ENCODE measurements at places on chromosomes 5 and 9.

DNA sequence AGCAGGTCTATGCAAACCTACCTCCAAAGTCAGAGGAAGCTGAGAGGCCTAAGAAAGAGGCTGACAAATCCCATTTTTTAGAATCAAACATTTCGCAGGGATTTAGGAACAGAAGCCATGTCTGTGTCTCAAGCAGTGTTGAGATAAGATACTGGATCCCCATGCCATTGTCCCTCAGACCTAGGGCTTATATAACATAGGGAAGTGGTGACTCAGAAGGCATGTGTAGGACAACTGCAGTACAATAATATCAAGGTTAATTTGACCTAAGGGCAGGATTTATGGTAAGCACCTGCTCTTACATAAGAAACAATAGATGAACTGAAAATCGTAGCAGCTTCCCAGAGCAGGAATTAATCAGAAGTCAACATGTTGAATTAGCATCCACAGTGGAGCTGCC lies 459.4 kb downstream of the ANXA1 start:
- DNase-seq = no peak

GRCh38 chr5:179051784-179052183 lies 8.4 kb upstream of the ZNF354C start:
- DNase-seq = no peak

GRCh38 chr5:154756009-154756867 lies 1.1 kb downstream of the LARP1 start:
- peak; percentile 12 for DNase-seq

DNA sequence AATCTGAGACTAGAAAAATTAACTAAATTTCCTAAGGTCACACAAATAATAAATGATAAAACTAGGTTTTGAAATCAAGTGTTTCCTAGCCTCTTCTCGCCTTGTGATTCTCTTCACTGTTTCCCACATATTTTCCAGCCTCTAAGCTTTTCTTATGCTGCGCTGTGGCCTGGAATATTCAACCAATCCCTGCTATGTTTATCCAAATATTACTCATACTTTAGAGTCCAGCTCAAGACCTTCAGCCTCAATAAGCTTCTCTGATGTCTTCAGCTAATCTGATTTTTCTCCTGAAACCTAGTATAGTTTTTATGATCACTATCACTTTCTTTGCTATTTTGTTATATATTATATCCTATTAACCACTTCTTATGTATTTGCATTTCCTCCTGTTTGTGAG lies 303.1 kb upstream of the CDH6 start:
- no peak for DNase-seq

DNA sequence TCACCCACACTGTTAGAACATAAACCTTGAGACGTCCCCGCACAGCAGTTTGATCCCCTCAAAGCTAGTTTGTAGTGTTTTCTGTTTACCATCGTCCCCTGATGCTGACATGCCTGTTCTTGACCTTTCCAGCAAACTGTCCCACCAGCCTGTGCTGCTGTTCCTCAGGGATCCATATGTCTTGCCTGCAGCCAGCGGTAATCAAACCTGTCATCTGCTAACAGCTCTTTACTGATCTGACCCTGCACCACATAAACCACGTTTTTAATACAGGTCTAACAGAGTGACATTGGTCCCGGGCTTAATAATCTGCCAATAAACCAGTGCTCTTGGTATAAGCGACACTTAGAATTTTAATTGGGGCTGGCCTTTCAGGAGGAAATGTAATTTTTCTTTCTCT lies 34.7 kb downstream of the PPIC start:
- no peak for DNase-seq

GRCh38 chr5:178240766-178241165 lies 8.2 kb upstream of the PHYKPL start:
- no peak for DNase-seq

- DNase-seq = peak; percentile 13
Observed at GRCh38 chr9:110183208-110184145, 24.5 kb downstream of the C9orf152 start.

DNA sequence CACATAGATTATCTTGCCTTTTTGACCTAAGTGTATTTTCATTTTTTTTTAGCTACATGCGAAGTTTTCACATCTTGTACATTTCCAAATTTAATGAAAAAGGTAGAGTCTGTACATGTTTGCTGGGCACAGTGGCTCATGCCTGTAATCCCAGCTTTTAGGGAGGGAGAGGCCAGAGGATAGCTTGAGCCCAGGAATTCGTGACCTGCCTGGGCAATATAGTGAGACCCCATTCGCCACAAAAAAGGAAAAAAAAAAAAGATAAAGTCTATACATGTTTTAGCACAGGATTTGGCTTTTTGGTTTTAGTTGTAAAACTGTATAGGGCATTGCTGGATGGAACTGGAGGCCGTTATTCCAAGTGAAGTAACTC lies 28.8 kb downstream of the RAI14 start:
- no peak for DNase-seq

DNA sequence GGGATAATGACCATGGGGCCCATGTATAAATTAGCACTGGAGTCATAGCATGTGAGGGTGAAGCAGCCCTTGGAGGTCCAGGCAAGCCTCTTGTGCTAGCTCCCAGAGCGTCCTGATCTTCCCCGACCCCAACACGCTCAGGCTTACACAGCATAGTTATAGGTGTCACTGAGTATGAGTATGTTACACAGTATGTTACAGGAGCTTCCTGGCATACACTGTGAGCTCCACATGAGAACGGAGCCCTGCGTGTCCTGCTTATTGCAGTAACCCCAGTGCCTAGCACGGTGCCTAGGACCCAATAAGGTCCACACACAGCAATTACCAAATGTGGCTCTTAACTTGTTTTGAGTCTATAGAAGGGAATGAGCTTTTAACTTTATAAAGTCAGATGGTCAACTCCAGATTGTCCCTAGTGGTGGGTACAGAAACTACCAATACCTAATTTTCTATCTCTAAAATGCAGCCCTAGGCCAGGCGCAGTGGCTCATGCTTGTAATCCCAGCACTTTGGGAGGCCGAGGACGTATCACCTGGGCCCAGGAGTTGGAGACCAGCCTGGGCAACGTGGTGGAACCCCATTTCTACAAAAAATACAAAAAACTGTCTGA lies 64.1 kb downstream of the PLAC8L1 start:
- no peak for DNase-seq

GRCh38 chr5:92353107-92354030 lies 970.3 kb upstream of the ARRDC3 start:
- DNase-seq = no peak

DNA sequence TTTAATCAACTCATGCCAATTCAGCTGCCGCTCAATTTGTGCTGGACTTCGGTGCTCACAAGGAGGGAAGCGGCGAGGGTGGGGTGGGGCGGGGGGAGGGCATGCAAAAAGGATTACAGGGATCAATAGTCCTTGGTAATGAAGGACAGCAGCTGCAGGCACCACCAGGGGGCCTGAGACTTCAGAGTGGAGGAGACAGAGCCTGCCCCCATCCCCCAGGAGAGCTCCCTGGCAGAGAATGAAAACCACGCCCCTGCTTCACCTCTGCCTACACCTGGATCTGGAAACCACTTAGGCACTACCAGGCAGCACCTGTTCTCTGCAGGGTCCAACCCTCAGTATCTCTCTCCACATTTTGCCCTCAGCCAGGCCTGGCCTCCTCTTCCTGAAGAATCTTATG lies 155.6 kb downstream of the TRIM32 start:
- no peak for DNase-seq

- no peak for DNase-seq
Observed at GRCh38 chr9:32965566-32965965, 35.9 kb downstream of the APTX start.

- no peak for DNase-seq
Observed at GRCh38 chr9:97307091-97307490, 368 bp upstream of the CCDC180 start.

GRCh38 chr9:77421506-77422265 lies 226.4 kb downstream of the GNA14 start:
- DNase-seq = no peak

- no peak for DNase-seq
Observed at GRCh38 chr5:136066661-136067271, 38.0 kb downstream of the TGFBI start.

DNA sequence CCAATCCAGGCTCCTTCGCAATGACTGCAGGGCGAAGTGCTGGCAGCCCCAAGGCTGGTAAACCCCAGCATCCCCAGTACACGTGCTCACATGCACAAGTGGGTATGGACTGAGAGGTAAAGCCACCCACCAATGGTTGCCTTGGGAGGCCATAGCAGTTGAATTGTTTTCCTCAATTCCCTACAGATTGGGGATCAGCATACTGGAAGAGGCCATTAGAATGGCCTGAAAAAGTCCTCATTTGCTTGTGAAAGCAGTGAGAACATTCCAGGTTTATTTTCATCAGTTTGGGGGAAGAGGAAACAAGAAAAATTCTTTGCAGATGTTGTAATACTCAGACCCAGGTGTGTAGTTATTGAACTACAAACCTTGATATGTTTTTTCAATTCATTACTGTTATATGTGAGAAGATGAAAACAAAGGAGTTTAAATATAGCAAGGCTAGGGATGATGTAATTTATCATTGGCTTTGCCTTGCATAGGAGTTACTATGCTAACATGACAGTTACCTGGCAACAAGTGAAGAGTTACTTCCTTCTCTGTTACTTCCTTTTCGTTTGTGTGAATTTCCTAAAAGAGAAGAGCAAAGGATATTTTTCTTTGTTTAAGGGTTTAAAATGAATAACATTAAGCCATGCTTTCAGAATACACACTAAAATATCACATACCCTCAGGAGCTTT lies 36.4 kb downstream of the MTMR12 start:
- DNase-seq = no peak

DNA sequence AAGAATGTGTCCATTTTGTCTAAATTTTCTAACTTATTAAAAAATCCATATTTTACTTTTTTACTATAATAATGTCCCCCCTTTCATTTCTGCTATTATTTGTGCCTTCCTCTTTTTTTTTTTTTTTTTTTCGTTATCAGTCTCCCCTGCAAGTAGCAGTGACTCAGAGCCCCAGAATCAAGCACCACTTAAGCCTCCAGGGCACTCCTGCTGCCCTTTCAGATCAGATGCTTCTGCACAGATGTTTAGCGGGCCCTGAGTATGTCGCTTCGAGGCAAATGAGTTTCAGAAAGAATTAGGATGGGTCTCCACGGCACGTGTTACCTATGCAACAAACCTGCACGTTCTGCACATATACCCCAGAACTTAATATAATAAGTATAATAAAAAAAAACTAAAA lies 11.7 kb downstream of the MED7 start:
- DNase-seq = no peak

DNA sequence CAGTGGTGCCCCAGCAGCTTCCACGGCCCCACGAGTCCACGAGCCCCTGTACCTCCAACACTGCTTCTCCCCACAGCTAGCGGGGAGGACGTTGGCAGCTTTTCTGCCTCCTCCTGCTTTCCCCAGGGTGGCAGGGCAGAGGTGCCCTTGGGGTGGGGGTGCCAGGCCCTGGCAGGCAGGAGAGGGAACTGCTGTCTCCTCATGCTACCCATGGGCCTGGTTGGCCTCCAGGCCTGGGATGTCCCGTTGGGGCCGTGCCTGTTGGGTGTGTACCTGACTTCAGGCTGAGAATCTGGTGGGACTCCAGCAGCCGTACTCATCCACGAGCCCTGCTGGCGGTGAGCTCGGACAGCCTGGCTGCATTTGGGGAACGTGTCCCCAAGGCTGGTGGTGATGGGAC lies 27.3 kb downstream of the RXRA start:
- DNase-seq = no peak

- no peak for DNase-seq
Observed at GRCh38 chr5:170353961-170354360, 35.2 kb downstream of the KCNMB1 start.

GRCh38 chr5:18403941-18404438 lies 769.7 kb downstream of the TAF11L14 start:
- no peak for DNase-seq

DNA sequence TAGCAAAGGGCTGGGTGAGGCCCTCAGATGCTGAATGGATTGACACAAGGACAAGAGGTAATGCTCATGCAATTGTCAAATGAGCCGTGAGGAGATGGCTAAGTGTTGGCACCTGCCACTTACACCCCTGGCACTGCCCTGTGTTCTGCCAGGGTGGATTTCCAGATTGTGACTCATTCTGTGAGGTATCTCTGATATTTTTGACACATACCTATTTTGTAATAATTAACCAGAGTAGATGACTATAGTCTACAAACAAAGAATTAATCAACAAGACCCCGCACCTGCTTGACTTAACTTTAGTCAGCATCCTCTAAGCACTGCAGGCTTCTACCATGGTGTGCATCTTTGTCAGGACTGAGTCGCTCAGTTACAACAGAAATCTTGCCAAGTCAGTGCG lies 200.8 kb downstream of the DIRAS2 start:
- no peak for DNase-seq

GRCh38 chr9:88503081-88503844 lies 31.7 kb upstream of the NXNL2 start:
- DNase-seq = no peak

GRCh38 chr5:36670548-36670947 lies 64.1 kb downstream of the SLC1A3 start:
- no peak for DNase-seq

GRCh38 chr9:84827216-84827765 lies 157.8 kb downstream of the NTRK2 start:
- no peak for DNase-seq

GRCh38 chr5:111394586-111394985 lies 117.7 kb downstream of the STARD4 start:
- DNase-seq = no peak

DNA sequence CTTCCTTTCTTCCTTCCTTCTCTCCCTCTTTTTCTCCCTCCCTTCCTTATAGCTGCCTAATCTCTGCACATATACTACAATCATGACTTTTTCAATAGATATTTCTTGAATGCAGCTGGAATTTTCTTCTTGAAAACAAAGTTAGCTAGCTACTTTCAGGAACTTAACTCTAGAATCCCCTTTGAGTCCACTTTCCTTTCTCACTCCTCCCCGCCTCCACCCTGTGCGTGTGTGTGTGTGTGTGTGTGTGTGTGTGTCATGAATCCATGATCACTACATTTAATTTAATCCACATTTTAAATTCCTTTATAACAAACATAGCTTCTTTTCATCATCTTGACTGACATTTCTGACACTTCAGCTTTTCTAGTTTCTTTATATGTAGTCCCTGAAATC lies 167.5 kb upstream of the KLF9 start:
- no peak for DNase-seq

GRCh38 chr9:117938086-117938485 lies 233.9 kb downstream of the TLR4 start:
- DNase-seq = no peak

- DNase-seq = no peak
Observed at GRCh38 chr5:162512935-162513565, 445.5 kb downstream of the GABRG2 start.

DNA sequence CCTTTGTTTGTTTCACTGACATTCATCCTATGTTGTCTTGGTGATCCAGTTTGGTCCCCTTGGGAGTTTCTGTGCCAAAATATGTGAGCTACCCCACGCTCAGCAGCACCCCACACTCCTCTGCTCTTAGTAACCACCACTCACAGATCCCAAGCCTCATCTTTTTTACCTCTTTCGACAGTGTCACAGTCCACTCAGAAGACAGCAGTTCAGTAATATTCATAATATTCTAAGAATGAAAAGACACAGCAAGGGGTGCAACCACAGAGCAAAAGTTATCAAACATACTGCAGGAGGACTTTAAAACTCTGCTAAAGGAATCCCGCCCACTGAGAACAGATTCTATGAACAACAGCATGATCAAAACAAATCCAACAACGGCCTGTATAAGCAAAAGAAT lies 28.2 kb downstream of the RNF130 start:
- no peak for DNase-seq
